ENCODE measurements at places on chromosomes 4 and X.

GRCh38 chrX:17376431-17377077 lies 1.6 kb downstream of the NHS start:
- no peak for DNase-seq

DNA sequence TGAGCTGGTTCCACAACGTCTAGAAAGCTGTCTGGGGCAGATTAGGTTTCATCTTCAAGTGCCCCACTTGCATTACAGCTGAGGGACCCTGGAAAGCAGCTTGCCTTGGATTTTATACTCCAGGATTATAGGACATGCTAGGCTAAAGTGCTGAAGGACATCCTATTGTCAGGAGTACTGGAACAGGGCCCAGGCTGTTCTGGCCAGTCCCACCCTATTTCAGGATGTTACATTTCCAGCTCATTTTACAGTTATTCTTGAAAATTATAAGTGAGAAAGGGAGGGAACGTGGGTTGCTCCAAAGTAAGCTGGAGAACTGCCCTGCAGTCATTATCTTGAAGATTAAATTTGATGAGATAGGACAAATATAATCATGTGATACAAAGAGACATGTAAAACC lies 71.0 kb upstream of the UGT8 start:
- no peak for DNase-seq

DNA sequence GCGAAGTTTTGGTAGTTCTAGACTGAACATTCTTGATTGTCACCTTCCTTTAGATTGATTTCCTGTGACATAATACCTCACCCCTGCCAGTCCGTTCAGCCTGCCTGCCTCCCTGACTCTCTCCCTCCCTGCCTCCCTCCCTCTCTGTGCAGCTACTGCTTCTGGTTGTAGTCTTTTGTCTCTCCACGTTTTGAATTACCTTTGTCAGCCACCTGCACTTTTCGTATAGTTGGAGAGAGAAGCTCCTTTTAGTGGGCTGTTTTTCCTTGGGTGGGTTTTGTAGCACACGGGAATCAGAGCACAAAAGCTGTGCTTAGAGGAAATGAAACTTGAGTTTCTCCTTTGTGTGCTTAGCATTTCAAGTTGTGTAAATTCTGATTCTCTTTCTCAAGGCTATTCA lies 32.6 kb upstream of the MSMO1 start:
- DNase-seq, result peak; percentile 12

DNA sequence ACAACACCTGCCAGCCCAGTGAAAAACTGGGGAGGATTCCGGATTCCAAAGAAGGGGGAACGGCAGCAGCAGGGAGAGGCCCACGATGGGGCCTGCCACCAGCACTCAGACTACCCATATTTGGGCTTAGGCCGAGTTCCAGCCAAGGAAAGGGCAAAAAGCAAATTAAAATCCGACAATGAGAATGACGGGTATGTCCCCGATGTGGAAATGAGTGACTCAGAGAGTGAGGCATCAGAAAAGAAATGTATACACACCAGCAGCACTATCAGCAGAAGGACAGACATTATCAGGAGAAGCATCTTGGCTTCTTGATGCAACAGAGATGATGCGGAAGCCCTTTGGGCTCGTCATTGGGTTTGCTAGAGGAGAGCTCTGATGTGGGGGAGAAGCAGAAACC lies 62.4 kb downstream of the JADE1 start:
- DNase-seq, result no peak

- DNase-seq, result no peak
Observed at GRCh38 chr4:14079601-14080000, 452.1 kb upstream of the BOD1L1 start.

DNA sequence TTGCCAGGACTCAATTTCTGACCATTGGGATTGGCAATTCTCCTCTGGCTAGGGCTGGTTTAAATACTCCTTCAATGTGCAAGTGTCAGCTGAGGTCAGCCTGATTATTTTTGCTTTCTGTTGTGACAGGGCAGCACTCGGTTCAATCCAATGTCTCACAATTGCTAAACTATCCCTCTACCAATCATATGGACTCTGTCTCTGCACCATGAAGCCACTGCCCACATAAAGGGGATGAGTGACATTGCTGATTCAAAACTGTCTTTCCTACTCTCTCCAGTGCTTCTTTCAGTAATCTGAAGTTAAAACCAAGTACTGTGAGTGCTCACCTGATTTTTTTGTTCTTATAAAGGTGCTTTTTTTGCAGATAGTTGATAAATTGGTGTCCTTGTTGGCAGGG lies 1030.7 kb downstream of the GLUD2 start:
- DNase-seq, result no peak

- DNase-seq, result no peak
Observed at GRCh38 chr4:90816754-90817153, 689.6 kb downstream of the CCSER1 start.

GRCh38 chr4:121690001-121690400 lies 6.8 kb downstream of the ANXA5 start:
- DNase-seq, result no peak

- no peak for DNase-seq
Observed at GRCh38 chr4:78137532-78137931, 80.4 kb downstream of the FRAS1 start.

GRCh38 chr4:137664416-137664815 lies 132.1 kb upstream of the PCDH18 start:
- DNase-seq, result no peak

- no peak for DNase-seq
Observed at GRCh38 chr4:163757219-163757618, 262.7 kb downstream of the TMA16 start.
